Activated gamma-delta T cell treated with anti-CD3 and anti-CD28 coated beads, Interleukin-2, amount 50 U/mL, for 16 hours (primary cell): ENCODE measurements at places on chromosomes 5 and 9.

DNA sequence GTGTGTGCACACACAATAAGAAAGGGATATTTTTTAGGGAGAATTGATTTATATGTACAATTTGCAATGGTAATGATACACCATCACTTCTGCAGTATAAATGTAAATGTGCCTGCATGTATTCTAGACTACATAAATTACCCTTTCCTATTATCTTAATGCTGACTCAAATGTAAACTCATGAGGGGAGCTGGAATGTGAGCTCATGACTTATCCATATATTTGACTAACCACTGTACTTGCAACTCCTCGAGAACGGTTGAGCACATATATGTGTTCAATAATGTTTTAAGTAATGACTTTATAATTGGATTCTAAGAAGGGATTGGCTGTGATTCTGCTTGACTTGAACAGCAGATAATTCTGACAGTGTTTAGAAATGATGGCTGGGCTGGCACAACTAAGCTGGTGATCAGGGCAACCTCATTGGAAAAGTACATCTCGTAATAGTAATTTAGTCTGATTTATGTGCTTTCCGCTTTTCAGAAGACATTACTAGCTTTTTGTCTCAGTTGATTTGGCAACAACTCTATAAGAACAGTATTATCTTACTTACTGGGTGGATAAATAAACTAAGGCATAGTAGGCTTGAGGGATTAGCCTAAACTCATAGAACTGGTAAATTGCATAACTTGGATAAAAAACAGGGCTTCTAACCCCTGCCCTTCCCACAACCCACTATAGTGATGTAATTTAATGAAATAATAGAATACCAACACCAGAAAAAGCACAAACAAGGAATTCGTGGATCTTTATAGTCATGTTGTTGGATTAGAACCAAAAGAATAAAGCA, 130.2 kb upstream of the SPEF2 start:
- DNase-seq: no peak

DNA sequence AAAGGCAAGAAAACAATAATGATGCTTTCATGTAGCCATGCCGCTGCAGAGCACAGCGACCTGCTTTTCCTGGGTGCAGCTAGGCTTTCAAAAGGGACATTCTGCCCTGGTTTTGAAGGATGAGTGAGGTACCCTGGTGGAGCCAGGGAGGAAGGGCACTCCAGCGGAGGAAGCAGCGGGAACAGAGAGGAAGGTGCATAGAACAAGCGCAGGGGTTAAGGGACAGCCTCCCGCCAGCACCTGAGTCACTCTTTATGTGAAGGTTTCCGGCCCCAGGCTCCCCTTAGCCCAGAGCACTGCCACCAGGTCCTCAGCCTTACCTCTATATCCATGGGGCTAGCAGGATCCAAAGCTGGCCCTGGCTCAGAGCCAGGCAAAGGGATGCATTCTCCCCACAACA, 221.1 kb downstream of the CDK5RAP2 start:
- DNase-seq: no peak

GRCh38 chr9:34347800-34348158, 18.4 kb downstream of the NUDT2 start:
- DNase-seq: no peak

- DNase-seq: no peak
These were observed 346.3 kb downstream of the ENC1 start for GRCh38 chr5:74294231-74294705.

DNA sequence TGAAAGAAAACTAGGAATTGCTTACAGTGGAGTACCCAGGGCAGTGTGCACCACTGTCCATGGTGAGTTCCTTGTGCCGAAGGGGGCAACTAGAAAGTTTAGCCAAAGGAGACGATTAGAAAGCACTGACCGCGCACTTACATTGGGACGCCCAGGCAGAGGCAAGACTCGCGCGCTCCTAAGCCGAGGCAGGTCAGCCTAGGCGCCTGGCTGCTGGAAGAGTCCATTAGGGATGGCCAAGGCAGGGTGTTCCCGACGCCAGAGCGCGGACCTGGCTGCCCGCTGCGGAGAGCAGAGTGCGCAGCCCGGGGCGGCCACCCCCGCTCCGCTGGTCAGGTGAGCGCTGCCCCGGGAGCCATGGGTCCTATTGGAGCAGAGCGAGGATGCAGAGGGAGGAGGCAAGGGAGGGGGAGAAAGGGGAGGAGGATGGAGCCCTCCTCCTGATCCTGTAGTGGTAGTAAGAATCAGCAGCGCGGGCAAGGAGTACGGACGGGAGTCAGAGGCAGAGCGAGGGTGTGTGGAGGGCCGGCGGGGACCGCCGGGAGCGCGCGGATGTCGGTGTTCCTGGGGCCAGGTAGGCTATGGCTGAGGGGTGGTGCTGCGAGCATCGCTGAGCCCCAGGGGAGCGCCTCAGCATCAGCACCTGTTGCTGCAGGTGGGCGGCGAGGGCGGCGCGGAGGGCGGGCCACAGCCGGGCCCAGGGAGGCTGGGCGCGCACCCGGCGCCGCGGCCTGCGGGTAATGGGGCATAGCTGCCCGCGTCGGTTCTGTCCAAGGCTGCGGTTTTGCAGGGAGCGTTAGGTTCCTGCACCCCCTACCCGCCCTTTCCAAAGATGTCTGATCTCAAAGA, at the start of gene ADGRV1:
ADGRV1 (plus strand) TSS at position 454 of the 849 bp plus-strand sequence; CDS start at position 553, 99 bp downstream.
- DNase-seq: no peak

GRCh38 chr9:17578911-17579793, at the start of gene SH3GL2:
Gene SH3GL2, plus strand, starts transcription at chr9:17579066.
- DNase-seq: no peak

- DNase-seq: no peak
These were observed 245.1 kb downstream of the FSTL4 start for GRCh38 chr5:133367071-133367786.

- no peak for DNase-seq
These were observed 50.3 kb downstream of the HMHB1 start for GRCh38 chr5:143862271-143862670.

DNA sequence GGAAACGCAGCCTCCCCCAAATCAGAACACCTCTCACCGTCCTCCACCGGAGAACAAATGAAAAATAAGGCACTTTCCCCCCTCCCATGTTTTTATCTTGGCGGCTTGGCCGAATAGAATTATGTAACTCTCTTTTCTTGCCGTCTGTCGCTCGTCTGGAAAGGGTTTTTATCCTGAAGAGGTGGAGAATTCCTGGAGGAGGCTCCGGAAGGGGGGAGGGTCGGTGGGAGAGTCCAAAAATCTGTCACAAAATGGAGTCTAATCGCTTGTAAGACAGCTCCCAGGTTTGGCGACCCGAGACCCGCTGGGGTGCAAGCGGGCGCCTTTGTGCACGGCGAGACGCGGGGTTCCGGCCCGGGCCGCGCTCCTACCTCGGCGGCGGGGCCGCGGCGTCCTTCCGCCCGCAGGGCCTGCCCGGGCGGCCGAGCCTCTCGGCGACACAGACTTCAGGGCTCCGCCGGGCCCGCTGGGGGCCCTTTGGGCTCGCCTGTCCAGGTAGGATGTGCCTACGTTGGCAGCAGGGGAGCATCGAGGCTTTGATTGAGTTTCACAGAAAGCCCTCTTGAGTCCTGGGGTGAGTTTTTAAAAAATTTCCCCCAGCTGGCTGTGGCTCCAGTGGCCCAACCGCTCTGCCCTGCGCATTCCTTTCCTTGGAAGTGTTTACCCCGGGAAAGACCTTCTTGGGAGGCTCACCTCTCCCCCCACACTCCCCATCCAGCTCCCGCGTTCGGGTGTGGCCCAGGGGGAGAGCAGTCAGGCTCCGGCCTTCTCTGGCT, 5.0 kb downstream of the LMX1B start:
- DNase-seq: no peak

DNA sequence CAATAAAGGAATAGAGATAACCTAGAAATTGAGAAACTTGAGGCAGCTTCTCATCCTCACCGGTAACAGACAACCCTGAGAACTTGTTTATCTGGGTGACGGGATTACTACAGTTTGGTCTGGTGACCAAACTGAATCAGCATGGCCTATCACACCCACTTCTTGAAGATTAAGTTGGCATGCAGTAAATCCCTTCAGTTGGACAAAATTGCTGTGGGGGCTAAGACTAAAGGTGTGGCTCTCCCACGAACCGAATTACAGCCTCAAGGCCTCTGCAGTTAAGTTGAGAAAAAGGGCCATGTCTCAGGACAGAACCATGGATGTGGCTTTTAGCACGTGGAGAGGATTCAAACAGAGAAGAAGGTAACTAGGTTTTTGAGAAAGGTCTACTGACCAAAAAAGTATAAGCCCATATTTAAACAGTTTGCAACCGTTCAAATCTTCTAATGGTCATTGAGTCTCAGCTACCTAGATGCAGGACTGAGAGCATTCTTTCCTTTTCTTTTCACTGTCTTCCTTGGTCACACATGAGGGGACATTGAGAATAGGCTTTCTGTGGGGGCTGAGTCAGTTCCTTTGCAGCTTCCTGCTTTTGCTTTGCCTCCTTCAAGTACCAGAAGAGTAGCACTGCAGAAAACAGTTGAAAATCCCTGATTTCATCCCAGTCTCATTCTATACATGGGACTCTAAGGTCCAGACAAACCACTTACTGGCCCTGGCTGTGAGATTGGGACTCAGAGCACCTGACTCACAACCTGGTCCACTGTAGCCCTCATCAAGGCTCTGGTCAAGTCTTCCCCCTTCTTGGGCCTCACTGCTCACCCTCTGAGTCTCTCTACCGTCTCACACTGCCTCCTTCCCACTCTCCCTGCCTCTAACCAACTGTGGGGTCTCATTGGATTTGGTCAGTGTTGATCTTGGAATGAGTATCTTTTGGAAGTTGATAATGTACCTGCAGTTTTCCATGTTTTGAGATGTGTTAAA, 30.9 kb downstream of the PDE6A start:
- no peak for DNase-seq

DNA sequence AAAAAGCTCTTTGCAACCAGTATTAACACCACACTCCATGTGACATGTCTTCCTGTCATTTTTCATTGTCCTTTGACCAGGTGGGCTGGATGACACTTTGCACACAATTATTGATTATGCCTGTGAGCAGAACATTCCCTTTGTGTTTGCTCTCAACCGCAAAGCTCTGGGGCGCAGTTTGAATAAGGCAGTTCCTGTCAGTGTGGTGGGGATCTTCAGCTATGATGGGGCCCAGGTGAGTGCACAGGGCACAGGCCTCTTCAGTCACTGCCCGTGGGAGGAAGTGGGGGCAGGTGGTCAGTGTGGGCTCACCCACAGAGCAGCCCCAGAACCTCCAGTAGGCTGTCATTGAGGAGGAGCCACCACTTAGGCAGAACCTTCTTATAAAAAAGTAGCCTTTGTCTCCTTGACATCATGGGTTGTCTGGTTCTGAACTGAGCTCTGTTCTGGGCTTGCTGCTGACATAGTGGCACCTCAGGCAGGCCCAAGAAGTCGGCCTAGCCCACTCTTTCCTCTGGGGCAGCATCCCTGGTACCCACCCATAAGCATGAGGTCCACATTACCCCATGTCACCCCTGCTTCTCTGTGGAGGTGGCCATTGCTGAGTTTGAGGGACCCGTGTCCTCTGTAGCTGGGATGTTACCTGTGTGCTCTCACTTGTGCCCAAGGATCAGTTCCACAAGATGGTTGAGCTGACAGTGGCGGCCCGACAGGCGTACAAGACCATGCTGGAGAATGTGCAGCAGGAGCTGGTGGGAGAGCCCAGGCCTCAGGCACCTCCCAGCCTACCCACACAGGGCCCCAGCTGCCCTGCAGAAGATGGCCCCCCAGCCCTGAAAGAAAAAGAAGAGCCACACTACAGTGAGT, 39.3 kb downstream of the SECISBP2 start:
- no peak for DNase-seq

DNA sequence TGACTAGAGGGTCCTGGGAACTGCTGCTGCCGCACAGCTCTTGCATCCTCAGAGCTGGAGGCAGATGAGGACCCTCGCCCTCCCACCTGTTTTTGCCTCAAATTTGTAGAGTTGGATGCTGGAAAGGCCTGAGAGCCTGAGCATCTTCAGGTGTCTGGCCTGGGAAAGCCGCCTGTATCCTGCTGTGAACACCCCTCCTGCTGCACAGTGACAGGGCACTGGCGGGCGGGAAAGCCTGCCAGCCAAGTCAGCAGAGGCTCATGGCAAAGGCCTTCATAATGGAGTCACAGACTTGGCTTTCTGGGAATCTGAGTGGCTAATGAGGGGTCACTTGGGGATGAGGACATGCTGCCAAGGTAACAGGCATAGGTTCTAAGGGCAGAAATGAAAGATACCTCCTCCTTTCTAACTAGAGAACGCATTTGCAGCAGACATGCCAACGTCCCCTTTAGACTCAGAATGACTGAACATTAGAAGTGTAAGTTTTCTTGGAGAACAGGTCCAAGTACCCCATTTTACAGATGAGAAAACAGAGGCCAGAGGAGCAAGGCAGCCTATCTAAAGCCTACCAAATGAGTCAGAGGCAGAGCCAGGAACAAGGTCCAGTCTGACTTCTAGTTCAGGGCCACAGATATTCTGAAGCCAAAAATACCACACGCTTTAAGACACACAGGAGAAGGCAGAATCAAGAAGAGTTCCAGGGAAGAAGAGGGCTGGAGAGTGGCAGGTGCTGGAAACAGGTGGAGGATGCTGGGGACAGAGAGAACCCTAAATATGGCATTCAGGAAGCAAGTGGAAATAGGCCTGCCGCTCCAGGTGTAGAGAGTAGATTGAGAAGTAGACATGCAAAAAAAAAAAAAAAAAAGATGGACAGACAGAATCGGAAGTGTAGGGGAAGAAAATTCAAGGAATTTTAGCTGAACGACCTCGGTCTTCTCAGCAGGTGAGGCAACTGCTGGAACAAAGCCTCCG, 44.1 kb downstream of the EPB41L4B start:
- DNase-seq: no peak

DNA sequence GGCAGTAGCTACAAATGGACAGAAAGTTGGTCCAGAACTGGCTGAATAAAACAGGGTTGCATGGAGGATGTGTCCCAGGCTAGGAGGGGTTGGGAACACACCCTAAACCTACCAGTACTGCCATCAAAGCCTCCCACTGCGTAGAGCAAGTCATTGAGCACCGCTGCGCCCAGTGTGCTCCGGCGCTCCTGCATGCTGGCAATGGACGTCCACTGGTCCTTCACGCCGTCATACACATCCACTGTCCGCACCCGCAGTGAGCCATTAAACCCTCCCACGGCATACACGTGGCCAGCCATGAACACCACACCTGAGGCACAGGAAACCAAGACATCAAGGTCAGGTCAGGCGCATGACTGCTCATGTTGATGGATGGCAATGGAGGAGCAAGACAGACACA, 97.0 kb downstream of the KLHL3 start:
- no peak for DNase-seq

DNA sequence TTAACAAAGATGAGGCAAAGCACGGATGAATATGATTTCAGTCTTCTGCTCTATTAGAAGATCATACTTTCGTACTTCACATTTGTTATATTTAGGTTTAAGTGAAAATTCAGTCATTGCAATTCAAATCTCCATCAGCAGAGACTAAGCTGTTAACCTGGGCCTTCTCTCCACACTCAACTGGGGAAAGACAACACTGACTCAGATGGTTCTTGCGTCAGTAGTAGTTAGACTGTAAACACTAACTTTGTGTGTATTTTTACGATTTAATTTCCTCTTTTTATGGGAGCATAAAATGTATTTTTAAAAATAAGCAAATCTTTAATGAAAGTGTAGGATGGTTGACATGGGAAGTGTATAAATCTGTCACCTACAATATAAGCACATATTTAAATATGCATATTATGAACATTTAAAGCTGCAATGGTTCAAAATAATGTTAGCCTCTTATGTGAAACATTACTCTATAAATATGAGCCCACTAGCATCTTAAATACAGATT, 42.7 kb upstream of the ZNF608 start:
- DNase-seq: no peak

GRCh38 chr9:123406691-123407216, 50.8 kb downstream of the CRB2 start:
- DNase-seq: no peak

GRCh38 chr9:88005240-88005639, 30.9 kb upstream of the CDK20 start:
- no peak for DNase-seq

- DNase-seq: no peak
These were observed 117.7 kb downstream of the STARD4 start for GRCh38 chr5:111394586-111394985.
